ENCODE measurements at places on chromosomes 3 and 15. TPM values are rescaled to one million over a fixed set of nuclear protein-coding genes. Genes with fewer than 3 reads are reported as not detected.

DNA sequence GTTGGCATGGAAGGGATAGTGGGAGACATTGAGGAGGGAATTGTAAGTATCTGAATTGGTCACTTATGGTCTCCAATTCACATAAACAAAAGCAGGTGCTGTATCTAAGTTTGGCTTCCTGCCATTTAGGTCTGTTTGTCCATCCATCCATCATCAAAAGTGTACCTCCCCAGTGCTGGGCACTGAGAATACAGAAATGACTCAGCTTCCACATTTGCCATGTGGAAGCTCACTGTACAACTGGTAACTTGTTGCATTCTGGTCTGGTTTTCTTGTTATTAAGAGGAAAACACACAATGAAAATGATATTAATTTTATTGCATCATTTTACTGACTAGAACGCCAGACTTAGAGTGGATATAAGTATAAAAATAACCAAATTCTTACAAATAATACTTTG lies 30.9 kb upstream of the MUC13 start:
- H3K27me3 ChIP-seq: no peaks in the 10 kb centered on the region
- H3K36me3 ChIP-seq: no peaks in the 10 kb centered on the region
- H3K27ac ChIP-seq: no peak overlapping the region

DNA sequence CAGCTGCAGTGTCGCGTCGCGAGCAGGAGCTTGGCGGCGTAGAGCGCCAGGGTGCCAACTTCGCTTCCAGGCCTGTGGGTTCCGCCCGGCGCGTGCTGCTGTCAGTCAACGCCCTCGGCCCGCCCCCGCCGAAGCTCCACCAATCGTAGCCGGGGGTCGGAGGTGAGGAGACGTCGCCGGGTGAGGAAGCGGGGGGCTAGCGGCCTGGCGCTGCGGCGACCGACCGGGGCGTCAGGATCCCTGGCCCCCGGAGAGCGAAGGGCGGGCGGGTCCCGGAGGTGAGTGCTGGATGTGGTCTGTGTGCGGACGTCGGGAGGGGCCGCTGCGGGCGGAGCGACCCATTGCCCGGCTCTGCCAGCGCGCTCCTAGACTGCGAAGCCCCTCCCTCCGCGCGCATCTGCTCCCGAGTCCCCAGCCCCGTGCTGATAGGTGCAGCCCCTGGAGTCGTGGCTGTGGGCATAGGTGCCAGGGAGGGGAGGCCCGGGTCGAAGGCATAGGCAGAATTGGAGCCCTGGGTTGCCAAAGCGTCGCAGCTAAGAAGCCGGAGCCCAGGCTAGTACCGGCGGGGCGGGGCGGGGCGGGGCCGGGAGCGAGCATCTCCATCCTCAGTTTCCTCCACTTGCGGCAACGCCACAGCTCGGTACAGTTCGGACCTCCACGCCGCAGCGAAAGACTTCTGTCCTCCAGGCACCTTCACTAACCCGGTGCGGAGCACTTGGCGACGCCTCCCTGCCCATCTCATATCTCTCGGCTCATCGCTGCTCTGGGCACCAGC lies at the start of gene NXPE3:
NXPE3 (plus strand) TSS at position 165 of the 775 bp plus-strand sequence. CDS start 6,386 bp downstream, outside the sequence.
- peaks cover 5% of the 10 kb centered on the region for H3K4me1 ChIP-seq
- no peaks in the 10 kb centered on the region for H3K36me3 ChIP-seq
- peak; percentile 93 for DNase-seq
- H3K4me3 ChIP-seq: peak within 1 kb of the TSS; percentile 82

The SGO1 gene
- 18.3 TPM for total RNA-seq

The GRK7 gene
- not detected for total RNA-seq

The CGNL1 gene
- 0.50 TPM for total RNA-seq

The ZMYND10 gene
- total RNA-seq: 8.7 TPM

Measured in PC-9 (cell line).